CD4-positive, alpha-beta memory T cell (primary cell): ENCODE measurements at places on chromosomes 13 and 19.

GRCh38 chr19:58182577-58182988 lies 278 bp upstream of the ZNF274 start:
- no peak for DNase-seq

- no peak for DNase-seq
These were observed 548.2 kb upstream of the SLITRK1 start for GRCh38 chr13:84430446-84430845.

GRCh38 chr13:110509971-110510786 lies 51.3 kb downstream of the RAB20 start:
- DNase-seq: no peak

GRCh38 chr13:69580255-69580654 lies 527.4 kb upstream of the ATXN8OS start:
- DNase-seq: no peak
